ENCODE measurements at places on chromosomes 12 and 14.

DNA sequence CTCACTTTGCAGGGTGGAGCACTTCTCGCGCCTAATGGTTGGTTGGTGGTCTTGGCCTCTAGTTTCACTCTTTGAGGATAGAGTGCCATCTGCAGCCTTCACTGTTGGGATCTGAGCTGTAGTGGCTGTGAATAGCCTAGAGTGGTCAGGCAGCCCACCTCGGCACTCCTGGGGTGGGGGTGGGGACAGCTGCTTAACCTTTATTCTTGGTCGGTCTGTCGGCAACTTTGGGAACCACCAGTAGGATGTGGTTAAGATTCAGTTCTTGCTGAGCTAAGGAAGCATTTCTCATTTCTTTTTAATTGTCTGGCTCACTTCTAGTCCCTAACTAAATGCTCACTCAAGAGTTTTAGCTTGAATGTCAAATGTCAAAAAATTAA is 21.1 kb downstream of the TMBIM6 start:
- DNase-seq: no peak

DNA sequence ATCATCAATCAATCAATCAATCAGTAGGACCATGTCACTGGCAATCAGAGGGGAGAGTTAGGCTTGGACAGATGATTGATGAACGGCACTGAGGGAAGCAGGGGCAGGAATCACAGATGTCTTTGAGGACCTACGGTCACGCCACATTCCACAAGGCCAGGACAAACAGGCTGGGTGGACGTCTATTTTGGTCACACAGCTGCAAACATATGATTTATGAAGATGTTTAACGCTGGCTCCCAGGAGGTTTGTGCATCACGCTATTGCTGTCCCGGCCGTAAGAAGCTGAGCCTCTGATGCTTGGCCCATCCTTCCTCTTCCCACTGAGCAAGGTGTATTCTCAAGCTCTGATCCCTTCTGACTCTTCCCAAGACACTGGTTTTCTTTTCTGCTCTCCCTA is 160.8 kb downstream of the FOXN3 start:
- no peak for DNase-seq

DNA sequence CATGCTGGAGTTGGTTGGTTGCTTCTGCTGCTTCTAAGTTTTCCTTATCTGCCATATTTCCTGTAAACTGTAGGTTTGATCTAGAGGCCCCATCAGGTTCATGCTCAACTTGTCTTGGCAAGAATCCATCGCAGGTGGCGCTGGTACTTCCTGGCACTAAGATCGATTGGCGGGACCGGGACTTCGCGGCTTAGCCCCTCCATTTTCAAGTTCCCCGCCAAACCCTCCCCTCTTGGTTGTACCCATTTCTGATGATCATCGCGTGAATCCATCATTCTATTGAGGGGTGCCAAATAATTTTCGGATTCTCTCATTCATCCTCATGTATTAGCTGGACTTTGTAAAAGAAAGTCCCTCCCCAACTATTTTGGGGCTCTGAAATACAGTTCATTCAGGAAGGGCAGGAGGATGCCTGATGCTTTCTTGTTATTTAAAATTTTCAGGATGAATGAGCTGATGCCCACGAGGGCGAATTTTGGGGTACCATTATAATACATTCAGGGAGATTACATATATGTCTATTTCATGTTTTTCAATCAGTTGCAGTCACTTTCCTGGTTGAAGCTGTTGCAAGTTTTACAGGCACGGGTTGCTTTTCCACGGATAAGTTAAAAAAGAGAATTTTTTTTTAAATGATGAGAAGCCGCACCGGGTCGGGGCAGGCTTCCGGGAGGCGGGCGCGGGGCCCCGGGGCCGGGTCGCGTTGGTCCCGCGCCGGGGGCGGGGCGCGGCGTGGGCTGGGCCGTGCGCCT is 395 bp upstream of the BRI3BP start:
- DNase-seq: no peak

GRCh38 chr12:67650388-67651131 is 2.0 kb downstream of the DYRK2 start:
- no peak for DNase-seq

GRCh38 chr12:17992002-17992656 is 97.9 kb downstream of the RERGL start:
- DNase-seq: no peak
